ENCODE measurements at places on chromosomes 1 and 21.

- DNase-seq: no peak
These were observed 297.9 kb downstream of the PCP4 start for GRCh38 chr21:40164905-40165772.

- DNase-seq: no peak
These were observed 6.2 kb upstream of the BMP8A start for GRCh38 chr1:39485046-39485803.

- no peak for DNase-seq
These were observed 92.3 kb upstream of the ESRRG start for GRCh38 chr1:216815260-216816131.

DNA sequence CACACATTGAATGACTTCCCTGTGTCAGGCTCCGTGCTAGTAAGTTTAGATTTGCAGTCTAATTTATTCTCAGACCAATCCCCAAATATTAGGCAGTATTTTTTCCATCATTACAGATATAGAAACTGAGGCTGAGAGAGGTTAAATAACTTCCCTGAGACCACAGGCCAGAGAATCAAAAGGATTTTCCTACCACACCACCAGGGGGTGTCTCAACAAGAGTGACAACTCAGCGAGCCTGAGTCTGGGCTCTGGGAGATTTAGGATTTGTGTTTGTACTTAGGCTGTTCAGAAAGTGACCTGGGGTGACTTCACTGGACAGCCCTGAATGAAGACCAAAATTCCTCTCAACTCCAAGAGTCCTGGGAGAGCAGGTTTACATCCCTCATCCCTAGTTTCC, 13.3 kb upstream of the LCE5A start:
- DNase-seq: no peak

GRCh38 chr1:229058729-229059128, 212.2 kb upstream of the RAB4A start:
- DNase-seq: no peak

DNA sequence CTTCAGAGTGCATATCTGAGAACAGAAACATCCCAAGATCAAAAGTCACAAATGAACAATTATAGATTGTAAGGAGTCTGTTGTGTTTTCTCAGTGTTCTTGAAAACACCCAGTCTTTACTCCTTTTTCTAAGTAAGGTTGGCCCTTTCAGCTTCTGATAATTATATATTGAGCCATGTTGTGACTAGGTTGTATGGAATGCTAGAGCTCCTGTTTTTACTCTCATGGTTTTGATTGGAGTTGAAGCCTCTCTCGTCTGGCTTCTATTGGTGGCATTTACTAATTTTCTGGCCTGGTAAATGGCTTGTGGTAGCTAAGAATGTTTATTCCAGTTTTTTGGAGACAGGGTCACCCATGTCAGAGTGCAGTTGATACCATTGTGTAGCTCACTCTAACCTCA, 84.7 kb downstream of the NDUFS5 start:
- DNase-seq: no peak

- DNase-seq: no peak
These were observed 434.9 kb upstream of the RUNX1 start for GRCh38 chr21:35484032-35484431.

DNA sequence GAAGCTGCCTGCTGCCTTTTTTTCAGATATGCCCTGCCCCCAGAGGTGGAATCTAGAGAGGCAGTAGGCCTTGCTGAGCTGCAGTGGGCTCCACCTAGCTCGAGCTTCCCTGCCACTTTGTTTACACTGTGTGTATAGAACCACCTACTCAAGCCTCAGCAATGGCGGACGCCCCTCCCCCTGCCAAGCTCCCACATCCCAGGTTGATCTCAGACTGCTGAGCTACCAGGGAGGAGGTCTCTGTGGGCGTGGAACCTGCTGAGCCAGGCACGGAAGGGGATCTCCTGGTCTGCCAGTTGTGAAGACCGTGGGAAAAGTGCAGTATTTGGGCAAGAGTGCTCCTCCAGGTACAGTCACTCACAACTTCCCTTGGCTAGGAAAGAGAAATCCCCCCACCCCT, 65.1 kb downstream of the MSH4 start:
- no peak for DNase-seq

DNA sequence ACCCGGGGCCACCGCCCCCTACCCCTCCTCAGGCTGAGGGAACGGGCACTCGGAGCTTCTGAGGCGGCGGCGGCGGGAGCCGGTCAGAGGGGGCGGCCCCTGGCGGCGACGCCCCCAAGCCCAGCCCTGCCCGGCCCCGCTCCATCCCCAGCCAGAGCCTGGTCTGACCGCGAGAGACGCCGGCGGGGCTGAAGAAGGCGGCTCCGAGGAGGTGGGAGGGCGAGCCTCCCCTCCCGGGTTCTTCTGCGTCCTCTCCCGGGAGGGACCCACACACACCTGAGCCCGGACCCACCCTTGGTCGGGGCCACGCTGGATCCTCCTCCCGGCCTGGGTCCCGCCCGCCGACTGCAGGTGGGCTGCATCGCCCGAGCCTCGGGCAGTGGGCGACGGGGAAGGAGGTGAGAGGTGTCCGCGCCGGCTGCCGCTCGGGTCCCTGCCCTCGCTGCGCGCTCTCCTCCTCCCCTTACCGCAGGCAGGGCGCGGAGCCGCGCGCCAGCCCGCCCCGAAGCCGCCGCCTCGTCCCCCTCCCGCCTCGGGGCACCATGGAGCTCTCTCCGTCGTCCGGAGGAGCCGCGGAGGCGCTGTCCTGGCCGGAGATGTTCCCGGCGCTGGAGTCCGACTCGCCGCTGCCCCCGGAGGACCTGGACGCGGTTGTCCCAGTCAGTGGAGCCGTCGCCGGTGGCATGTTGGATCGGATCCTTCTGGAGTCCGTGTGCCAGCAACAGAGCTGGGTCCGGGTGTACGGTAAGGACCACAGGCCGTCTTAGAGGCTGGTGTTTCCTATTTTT, at the start of gene RASAL2:
Gene RASAL2, plus strand, starts transcription at position 154 of the 788 bp plus-strand sequence. Its CDS starts 389 bp downstream, at position 543.
- DNase-seq: no peak

DNA sequence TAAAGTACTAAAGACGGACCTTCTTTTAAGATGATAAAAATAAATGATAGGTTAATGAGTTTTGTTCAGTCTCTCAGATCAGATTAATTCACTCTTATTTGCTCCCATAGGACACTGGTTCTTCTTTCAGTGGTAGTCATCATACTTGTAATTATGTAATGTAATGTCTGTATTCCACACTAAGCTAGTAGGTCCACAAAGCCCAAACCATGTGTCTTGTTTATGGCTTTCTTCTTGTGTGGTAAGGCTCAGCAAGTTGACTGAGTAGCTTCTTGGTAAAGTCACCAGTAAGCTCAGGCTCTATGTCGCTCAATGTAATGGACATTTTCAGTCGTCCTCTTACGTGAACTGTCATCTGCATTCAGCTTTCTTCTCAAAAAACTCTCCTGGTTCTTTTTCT, 2.5 kb downstream of the LYPLAL1 start:
- DNase-seq: no peak

DNA sequence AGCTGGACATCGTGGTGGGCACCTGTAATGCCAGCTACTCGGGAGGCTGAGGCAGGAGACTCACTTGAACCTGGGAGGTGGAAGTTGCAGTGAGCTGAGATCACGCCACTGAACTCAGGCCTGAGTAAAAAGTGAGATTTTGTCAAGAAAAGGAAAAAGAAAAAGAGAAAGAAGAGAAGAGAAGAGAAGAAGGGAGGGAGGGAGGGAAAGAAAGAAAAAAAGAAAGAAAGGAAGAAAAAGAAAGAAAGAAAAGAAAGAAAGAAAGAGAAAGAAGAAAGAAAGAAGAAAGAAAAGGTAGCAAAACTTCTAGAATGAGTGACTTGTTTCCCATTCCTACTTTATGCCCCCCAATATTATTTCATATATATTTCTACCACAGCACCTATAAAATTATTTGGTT, 98.8 kb downstream of the UBE2U start:
- DNase-seq: no peak

DNA sequence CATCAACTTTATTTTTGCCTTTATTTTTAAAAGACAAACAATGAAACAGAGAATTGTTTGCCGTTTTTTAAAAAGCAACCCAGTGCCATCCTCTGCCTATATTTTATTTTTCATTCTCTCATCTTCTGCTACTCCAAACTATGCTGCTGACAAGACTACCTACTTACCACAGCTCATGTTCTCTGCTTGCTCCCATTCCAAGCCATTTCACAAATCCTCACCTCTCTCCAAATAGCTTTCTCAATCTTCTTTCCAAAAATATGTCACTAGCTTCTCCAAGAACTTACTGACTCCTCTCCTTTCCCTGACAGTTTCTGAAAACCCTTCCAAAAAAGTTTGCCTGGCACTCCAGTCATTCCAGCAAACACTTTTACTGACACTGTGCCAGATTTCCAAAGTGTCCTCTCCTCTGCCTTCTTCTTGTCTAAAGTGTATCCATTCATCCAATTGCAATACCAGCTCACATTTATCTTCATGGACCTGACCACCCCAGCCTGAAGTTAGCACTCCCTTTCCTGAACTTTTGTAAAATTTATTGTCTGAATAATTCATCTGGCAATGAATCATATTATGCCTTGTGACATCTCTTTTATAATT, 766.5 kb upstream of the B3GALT2 start:
- no peak for DNase-seq

GRCh38 chr1:209641832-209642172, 10.4 kb downstream of the LAMB3 start:
- no peak for DNase-seq

DNA sequence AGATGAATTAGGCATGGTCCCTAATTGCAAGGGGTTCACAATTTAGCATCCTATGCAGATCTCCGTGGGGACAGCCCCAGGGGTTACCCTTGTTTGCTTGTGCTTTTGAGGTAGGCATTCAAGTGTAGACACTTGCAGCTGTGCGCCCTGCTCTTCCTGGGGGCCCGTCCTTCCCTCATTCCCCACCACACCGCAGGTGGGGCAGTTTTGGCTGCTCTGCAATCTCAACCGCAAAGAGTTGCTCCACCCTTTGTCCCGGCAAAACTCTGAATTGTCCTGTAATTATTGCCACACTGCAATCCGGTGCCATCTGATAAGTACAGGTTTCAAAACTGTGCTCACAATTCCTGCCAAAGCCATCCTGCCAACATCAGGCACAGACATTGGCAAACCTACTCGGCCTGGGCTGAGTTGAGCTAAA, 65.4 kb upstream of the LYST start:
- DNase-seq: no peak

GRCh38 chr1:20093303-20093702, 23.3 kb downstream of the PLA2G5 start:
- DNase-seq: no peak

DNA sequence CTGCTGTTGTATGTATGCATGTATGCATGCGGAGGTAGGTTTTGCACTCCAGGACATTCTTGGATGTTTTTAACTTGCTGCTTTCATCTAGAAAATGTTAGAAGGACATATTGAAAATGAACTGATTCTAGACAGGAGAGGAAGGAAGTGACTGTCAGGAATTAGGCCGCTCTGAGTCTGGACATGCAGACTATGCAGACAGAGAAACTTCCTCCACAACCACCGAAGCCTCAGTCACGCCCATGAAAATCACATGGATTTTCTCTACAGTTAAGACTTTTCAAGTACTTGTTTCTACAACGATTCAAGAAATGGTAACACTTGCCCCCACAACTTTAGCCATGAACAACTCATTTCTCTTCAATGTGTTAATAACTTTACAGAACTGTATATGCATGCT, 211.1 kb downstream of the SMYD3 start:
- DNase-seq: no peak

GRCh38 chr1:61092642-61093041, 10.3 kb downstream of the NFIA start:
- DNase-seq: no peak

DNA sequence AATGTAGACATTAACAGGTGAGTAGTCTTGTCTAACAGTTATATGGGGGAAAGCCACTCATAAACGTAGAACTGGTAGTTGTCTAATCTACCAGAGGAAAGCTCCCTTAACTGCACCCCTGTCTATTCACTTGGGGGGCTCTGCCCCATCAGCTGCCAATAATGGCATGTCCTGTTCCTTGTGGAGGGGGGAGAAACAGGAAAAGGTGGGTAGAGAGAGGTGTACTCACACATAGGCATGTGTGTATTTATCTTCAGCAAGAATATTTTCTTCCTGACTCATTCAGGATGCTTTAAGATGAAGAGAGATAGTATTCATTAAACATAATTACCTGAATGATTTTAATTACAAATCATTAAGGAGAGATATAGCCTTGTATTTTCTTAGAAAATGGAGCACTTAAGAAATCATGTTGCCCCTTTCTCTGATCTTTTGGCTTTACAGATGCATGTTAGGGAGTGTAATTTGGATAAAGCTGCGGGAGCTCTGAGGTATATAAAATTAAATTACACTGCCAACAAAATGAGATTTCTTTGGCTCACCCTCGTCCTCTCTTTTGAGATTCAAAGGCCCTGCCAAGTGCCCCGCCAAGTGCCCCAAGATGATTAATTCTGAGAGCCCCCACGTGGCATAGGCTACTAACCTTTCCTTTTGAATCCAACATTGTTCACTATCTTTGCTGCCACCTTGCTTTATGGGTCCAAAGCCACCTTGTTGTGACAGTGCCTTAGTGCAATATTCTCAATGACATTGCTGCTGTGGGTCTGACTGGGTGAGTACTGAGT, 286.3 kb upstream of the LYPLAL1 start:
- no peak for DNase-seq

- DNase-seq: no peak
These were observed 49.6 kb downstream of the HLX start for GRCh38 chr1:220928725-220929300.

- no peak for DNase-seq
These were observed 218.6 kb downstream of the SLC44A5 start for GRCh38 chr1:75392278-75392677.

DNA sequence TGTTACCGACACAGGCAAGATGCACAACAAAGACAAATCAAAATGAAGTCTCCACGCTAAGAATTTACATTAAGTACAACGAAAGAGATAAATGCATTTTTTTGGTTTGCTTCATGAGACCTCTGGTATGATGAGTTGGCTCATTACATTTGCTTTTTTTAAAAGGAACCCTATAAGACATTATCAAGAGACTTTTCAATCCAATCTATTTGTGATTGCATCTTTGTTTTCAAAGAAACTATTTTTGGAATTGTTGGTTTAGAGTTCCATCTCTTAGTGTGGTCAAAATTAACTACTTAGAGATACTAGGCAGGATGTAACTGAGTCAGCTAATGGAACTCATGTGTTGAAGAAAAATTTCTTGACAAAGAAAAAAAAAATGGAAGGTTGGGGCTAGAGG, 200.1 kb downstream of the ZC3H11B start:
- no peak for DNase-seq

GRCh38 chr1:233938476-233938875, 34.0 kb downstream of the SLC35F3 start:
- DNase-seq: no peak

GRCh38 chr1:11924334-11925195, 1.7 kb downstream of the KIAA2013 start:
- DNase-seq: no peak

- DNase-seq: no peak
These were observed 10.2 kb upstream of the RNF186 start for GRCh38 chr1:19825298-19825697.

Data from activated CD4-positive, alpha-beta T cell treated with anti-CD3 and anti-CD28 coated beads, Interleukin-2, amount 10 ng/mL, durations not matched to agents 7 days and 5 days (primary cell).